T-helper 17 cell (primary cell): ENCODE measurements at places on chromosomes 16 and 17. TPM values are rescaled to one million over a fixed set of nuclear protein-coding genes. Genes with fewer than 3 reads are reported as not detected.

FBF1 gene
- 20.0 TPM for total RNA-seq

EXOC3L1 gene
- not detected for total RNA-seq

DPEP3 gene
- 0.22 TPM for total RNA-seq

TMEM231 gene
- 5.3 TPM for total RNA-seq

NECAB2 gene
- not detected for total RNA-seq

CCL7 gene
- not detected for total RNA-seq

UNC13D gene
- 164 TPM for total RNA-seq

ITGAD gene
- total RNA-seq: not detected

SLFN5 gene
- 109 TPM for total RNA-seq

CHST5 gene
- total RNA-seq: 0.16 TPM

RMI2 gene
- 1.4 TPM for total RNA-seq

AANAT gene
- not detected for total RNA-seq

KRT9 gene
- not detected for total RNA-seq

PRSS27 gene
- 1.4 TPM for total RNA-seq

CYGB gene
- not detected for total RNA-seq

CACNA1G gene
- 0.18 TPM for total RNA-seq

ZC3H7A gene
- total RNA-seq: 117 TPM

TBKBP1 gene
- 2.4 TPM for total RNA-seq

FAM171A2 gene
- total RNA-seq: 0.07 TPM

FOXN1 gene
- not detected for total RNA-seq

P3H4 gene
- 2.0 TPM for total RNA-seq

CLEC19A gene
- not detected for total RNA-seq

CPNE7 gene
- 4.7 TPM for total RNA-seq

SPNS1 gene
- total RNA-seq: 28.1 TPM

METTL16 gene
- 38.8 TPM for total RNA-seq

CMTM2 gene
- total RNA-seq: not detected

RNF167 gene
- 99.0 TPM for total RNA-seq

ZNF652 gene
- 56.9 TPM for total RNA-seq

VTN gene
- total RNA-seq: 0.90 TPM

KCNH6 gene
- total RNA-seq: not detected

HS3ST3A1 gene
- total RNA-seq: 1.4 TPM

SKAP1 gene
- total RNA-seq: 136 TPM

MEIOB gene
- total RNA-seq: not detected

RAB26 gene
- total RNA-seq: 0.57 TPM

NT5C3B gene
- 28.9 TPM for total RNA-seq

TMEM100 gene
- total RNA-seq: not detected

RRN3 gene
- total RNA-seq: 37.2 TPM

CLEC3A gene
- not detected for total RNA-seq

GNG13 gene
- total RNA-seq: not detected

TEKT1 gene
- total RNA-seq: 0.37 TPM

HAS3 gene
- total RNA-seq: 3.5 TPM

MPP2 gene
- 1.5 TPM for total RNA-seq

CD300H gene
- total RNA-seq: not detected

IL21R gene
- total RNA-seq: 26.4 TPM

AATK gene
- total RNA-seq: 2.2 TPM

SPATA32 gene
- total RNA-seq: 0.17 TPM

MEFV gene
- 2.2 TPM for total RNA-seq

PRAC1 gene
- total RNA-seq: not detected

PSMC3IP gene
- 2.4 TPM for total RNA-seq

NOD2 gene
- 16.6 TPM for total RNA-seq

KRTAP9-4 gene
- total RNA-seq: not detected

SPN gene
- total RNA-seq: 147 TPM

GAS7 gene
- 5.2 TPM for total RNA-seq

CX3CL1 gene
- total RNA-seq: not detected
